Kidney (tissue), 22 donors: ENCODE measurements at places on chromosomes 6 and 20.

- DNase-seq = no peak
These were observed 971 bp upstream of the SERINC3 start for GRCh38 chr20:44522841-44523240.

- DNase-seq = no peak
These were observed 176.9 kb upstream of the SALL4 start for GRCh38 chr20:51979226-51979625.

GRCh38 chr20:4840801-4841200 is 119.1 kb downstream of the PRND start:
- no peak for DNase-seq

DNA sequence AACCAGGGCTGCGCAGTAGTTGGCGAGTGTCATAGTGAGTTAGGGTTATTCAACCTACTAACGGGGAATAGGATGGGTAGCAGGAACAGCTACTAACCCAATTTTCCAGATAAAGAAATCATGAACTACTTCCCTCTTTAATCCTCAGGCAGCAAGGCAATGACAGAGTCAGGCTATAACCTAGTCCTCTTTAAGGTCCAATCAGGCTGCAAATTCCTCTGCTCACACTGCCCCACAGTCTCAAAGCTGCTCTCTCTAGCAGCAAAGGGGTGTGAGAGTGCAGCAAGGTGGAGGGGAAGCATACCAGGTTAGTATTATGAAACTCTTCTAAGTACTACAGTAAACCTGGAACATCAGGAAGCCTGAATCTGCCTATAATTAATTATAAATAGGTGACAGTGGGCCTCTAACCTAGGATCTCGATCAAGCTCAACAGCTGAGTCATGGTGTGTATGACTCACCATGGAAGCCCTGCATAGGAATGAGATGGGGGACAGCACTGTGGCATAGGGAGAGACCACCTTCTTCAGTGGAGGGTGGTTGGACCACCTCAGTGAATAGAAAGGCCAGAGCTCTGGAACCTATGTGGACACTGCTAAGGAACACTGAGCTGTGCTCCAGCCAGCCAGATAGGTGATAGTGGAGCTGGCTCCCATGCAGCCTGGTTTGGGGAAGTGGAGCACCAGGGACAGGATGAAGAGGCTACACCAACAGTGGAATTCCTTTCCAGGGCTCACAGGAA is 7.9 kb downstream of the PEX6 start:
- no peak for DNase-seq

DNA sequence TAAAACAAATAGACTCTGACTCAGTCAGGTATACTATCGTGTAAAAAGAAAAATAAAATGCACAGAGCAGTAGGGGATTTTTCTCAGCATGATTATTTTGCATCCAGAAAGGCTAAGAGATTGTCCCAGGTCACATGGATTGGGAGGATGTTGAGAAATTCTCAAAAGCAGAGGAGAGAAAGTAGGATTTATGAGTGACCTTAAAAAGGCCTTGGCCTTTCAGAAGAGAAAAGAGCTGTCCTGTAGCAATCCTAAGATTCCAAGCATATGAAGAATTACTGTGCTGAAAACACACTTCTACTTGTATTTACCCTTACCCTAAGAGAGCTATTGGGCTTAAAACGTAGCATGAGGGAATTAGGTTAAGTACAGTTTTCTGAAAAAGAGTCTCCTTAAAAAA is 149.7 kb upstream of the ENPP5 start:
- no peak for DNase-seq

- peak; percentile 83 for DNase-seq
These were observed 99.1 kb downstream of the CDH26 start for GRCh38 chr20:60057123-60057865.

- no peak for DNase-seq
These were observed 2.7 kb upstream of the C6orf62 start for GRCh38 chr6:24721461-24722215.

GRCh38 chr6:5096482-5096881 is 11.3 kb downstream of the PPP1R3G start:
- no peak for DNase-seq

- no peak for DNase-seq
These were observed 26.7 kb upstream of the PDE10A start for GRCh38 chr6:165689699-165690098.

DNA sequence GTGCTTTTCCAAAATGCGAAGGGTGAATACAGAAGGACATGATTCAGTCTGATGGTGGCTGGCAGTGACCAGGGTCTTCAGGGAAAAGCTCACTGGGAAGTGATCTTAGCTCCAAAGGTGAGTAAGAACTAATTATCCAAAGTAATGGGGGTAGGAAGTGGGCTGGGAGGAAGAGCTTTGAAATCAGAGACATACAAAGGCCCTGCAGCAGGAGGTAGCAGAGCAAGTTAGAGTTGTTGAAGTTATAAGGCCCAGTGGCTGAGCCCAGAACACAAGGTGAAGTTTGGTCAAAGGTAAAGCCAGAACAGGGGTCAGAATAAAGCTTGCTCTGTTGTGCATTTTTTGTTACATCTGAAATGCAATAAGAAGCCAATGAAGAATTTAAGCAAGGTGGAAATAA is 81.2 kb downstream of the PLCB1 start:
- no peak for DNase-seq

GRCh38 chr6:119559586-119559985 is 210.0 kb upstream of the MAN1A1 start:
- DNase-seq = no peak

- DNase-seq = no peak
These were observed 238.8 kb downstream of the PAX1 start for GRCh38 chr20:21944227-21944626.

GRCh38 chr6:11373208-11373607 is 140.7 kb upstream of the NEDD9 start:
- no peak for DNase-seq

GRCh38 chr6:6728169-6728941 is 139.8 kb downstream of the LY86 start:
- no peak for DNase-seq

GRCh38 chr20:59750209-59750840 is 146.0 kb downstream of the PHACTR3 start:
- DNase-seq = no peak

GRCh38 chr20:46221256-46221833 is 87.0 kb downstream of the CDH22 start:
- DNase-seq = no peak

GRCh38 chr6:113522376-113522775 is 334.8 kb upstream of the MARCKS start:
- DNase-seq = no peak

DNA sequence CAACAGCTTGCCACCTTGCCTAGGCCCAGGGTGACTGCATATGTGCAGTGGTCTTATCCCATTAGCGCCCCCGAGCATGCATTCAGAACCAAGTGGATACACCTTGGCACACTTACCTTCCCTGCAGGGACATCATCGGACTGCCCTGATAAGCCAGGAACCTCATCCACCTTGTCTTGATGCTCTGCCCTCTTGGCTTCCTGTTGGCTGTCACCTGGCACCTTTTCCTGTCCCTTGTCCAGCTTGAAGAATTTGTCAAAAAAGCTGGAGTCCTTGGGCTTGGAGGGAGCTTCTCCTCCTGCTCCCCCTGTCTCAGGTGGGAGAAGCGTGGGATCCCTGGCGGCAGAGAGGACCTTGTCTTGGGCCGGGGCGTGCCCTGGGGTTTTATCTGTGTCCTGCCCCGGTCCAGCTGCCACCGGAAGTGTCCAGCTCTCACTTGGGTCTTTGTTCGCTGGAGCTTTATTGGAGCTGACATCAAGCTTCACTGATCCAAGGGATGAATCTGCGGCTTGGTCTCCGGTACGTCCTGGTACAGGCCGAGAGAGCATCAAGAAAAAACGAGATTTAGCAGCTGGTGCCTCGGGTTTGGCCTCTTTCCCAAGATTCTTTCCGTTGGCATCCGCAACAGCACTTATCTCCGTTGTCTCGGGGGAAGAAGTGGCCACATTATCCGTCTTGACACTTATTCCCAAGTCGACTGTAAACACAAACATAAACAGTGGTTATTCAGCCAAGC is 42.0 kb downstream of the BCAS1 start:
- DNase-seq = no peak

DNA sequence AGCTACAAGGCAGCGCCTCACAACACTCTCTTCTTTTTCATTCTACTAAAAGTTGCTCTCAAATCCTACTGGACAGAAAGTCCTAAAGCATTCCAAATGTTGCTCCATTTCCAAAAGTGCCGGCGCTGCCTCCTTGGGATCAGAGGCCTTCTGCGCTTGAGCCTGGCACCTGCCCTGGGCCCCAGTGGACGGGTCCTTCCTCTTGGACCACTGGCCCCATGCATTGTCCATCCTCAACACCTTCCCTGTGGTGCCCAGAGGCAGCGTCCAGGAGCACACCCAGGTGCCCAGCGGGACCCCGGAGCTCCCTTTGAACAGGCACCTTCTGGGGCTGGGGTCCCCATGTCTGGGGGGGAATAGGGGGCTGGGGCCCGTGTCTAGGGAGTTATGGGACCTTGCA is 205.2 kb downstream of the ERMARD start:
- DNase-seq = no peak

- no peak for DNase-seq
These were observed 31.0 kb upstream of the GSTA5 start for GRCh38 chr6:52871621-52872020.

GRCh38 chr6:128513878-128514277 is 6.5 kb downstream of the PTPRK start:
- DNase-seq = no peak

GRCh38 chr6:89372506-89372901 is 20.0 kb upstream of the UBE2J1 start:
- DNase-seq = no peak

- DNase-seq = no peak
These were observed 14.2 kb downstream of the GFOD1 start for GRCh38 chr6:13472976-13473767.

DNA sequence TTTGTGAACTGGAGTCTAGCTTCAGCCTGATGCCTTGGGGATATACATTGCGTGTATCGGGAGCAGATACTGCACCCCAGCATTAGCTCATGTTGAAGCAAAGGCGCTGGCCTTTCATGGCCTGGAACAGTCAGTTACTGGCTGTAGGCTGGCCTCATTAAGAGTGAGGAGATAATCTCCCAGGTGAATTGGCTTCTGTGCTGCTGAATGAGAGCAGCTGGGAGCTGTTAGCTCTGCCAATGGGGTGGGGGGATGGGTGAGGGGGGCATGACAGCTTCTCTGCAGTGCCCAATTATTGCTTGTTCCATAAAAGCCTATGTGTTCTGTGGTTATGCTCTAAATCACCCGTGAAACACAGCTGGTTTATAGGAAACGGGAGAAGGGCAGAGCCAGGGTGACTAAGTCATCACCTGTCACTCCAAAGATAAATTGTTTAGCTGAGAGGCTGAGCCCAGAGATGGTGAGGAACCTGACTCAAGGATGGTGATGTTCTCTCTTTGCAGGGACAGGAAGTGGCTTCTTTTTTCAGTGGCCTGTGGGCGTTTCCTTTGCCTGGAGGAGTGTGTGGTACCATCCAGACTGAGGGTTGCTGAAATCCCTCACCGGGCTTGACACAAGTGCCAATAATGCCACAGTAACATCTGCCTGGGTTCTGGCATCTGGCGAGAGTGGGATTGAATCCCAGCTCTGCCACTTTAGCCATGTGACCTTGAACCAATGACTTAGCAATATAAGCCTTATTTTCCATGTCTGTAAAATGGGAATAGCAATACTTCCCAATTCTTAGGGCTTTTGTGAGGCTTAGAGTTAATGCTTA is 170.8 kb downstream of the BCAS1 start:
- DNase-seq = no peak

- no peak for DNase-seq
These were observed 57.7 kb downstream of the RBM38 start for GRCh38 chr20:57448764-57449354.

DNA sequence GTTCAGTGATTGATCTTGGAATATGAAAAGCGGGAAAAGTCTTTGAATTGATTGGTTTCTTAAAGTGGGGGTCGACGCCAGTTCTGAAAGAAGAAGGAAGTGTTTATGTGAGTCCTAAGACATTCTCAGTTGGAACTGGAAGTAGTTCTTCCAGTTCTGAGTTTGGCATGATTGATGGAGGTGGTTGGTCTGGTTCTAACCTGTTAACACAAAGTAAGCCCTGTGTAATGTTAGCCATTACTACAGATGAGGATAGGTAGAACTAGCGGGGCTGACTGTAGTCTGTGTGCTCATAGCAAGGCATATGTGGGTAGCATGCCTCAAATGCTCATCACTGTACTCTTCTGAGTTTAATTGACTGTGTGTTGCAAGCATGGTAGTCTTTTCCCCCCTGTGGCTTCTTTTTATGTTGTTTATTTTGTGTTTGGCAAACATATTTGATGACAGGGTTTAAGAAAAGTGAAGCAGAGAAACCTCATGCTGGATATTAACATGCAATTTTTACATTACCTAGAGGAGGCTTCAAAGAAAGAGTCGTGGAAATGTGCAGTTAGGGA is 24.9 kb downstream of the CITED2 start:
- DNase-seq = no peak

- no peak for DNase-seq
These were observed 1021.6 kb downstream of the EYS start for GRCh38 chr6:64685401-64685800.

DNA sequence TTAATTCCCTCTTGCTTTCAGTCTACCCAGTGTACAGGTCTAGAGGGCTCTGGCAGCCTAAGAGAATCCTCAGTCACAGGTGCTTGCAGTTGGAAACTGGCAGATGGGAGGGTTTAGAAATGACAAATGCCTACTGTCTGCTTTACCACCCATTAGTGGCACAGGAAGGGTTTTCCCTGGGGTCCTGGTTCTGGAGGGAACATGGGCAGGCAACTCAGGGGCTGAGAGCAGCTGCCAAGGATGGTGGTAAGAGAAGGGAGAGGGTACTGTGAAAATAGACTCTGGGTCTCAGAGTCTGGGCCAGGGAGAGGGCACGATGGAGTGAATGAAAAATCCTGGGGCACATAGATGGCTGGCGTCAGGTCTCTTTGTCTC is 103.5 kb downstream of the TCP11 start:
- no peak for DNase-seq

DNA sequence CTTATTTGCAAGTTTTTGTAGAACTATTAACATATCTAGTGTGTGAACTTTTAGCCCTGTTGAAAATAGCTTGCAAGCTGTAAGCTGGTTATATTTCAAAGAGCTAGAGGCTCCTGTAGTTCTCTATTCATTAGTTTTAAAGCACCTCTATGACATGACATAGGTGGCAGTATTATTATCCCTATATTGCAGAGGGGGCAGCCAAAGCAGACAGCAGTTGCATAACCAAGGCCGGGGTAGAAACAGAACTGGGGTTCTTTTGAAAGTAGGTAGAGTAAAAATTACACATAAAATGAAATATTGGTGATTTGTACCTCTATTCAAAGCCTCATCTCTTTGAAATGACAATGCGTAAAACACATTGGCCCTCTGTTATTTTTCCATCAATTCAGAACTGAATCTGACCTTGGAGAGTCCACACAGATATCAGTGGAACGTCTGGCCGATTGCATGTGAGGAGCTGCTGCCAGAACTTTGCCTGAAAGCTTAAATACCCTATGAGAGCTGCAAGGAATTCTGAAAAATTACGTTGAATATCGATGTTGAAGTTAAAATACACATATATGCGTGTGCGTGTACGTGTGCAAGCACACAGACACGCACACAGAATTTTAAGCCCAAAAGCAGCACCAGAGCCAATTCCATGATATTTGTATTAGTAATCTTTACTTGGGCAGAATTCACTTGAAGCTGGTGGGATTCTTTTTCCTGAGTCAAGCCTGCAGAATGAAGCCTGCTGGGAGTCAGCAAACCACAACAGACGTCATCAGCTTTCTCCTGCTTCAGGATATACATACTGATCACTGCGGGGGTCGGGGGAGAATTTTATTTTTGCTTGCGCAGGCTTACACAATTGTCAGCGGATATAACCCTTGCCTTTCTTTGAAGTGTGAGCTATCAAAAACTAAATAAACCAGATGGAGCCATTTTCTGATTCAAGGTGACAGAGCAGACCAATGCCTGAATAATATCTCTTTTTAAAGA is 163.2 kb downstream of the PDE7B start:
- no peak for DNase-seq

GRCh38 chr6:101397199-101397598 is 3.7 kb downstream of the GRIK2 start:
- DNase-seq = peak; percentile 25
